Activated T-cell treated with anti-CD3 and anti-CD28 coated beads for 4 hours (primary cell): ENCODE measurements at places on chromosomes 3 and 15.

GRCh38 chr3:6022621-6023020 lies 835.1 kb downstream of the EDEM1 start:
- no peak for DNase-seq

DNA sequence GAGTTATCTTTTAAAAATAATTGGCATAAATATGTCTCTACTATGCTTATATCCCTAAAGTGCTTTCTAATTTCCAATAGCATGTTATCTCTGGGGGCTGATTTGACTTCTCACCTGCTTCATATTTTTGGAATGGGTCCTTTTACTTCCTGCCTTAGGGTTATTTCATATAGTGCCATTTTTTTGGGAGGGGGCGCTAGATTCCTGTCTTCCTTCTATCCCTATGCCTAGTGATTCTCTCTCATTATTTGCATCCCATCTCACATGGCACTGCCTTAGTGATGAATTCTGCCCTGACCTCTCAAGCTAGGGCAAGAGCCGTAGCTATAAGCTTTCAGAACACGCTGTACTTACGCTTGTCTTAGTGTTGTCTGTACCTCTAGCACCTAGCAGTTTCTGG lies 150.3 kb upstream of the SLITRK3 start:
- DNase-seq, result no peak

DNA sequence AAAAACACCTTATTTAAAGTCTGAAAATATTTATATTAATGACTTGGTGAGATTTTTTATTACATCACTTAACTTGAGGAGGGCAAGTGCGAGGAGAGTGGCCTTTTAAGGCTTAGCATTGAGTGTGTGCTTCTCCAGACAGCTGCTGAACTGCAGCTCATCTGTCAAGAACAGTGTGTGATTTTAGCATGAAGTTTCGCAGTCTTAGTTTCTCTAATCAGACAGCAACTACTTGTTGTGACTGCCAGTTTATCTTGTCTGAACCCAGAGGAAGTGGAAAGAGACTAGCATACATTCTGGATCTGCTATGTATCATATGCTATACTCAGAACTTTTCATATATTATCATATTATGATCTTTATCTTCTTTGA lies 291.7 kb upstream of the ROPN1 start:
- no peak for DNase-seq

DNA sequence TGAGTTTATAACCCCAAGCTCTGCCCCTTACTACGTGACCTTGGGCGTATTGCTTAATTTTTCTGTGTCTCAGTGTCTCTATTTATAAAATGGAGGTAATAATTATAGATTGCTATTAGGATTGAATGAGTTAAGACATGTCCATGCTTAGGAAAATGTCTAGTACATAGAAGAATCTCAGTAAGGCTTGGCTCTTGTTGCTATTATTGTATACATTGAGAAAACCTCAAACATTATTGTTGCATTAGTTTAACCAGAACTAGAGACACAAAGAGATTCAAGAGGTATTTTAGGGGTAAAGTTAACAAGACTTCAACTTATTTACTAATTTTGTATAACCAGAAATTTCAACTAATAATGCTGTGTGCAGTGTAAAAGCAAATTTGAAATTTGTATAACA lies 66.7 kb downstream of the MEF2A start:
- no peak for DNase-seq

GRCh38 chr3:28188686-28189085 lies 52.7 kb upstream of the CMC1 start:
- no peak for DNase-seq

DNA sequence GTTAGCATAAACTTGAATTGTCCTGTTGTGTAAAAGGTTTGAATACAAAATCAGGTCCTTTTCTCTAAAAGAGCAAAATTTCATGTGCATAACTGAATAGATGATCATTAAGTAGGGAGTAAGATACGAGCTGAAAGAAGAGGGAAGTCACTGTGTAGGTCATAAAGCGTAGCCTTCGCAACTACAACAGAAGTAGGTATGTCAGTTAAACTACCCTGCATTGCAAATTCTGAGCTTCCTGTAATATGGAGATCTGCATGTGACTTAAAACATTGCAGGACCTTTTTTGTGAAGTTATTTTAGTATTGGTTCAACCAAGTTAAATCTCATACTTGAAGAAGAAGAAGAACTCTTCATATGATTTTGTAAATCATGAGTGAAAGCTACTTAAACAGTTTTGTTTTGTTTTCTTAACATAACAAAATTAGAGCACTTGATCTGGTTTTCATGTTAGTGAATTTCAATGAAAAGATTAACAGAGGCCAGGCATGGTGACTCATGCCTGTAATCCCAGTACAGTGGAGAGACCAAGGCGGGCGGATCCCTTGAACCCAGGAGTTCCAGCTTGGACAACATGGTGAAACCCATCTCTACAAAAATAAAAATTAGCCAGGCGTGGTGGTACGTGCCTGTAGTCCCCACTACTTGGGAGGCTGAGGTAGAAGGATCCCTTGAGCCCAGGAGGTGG lies 26.4 kb downstream of the ARMC8 start:
- no peak for DNase-seq

- DNase-seq, result no peak
Observed at GRCh38 chr3:190166948-190167347, 46.3 kb upstream of the P3H2 start.

DNA sequence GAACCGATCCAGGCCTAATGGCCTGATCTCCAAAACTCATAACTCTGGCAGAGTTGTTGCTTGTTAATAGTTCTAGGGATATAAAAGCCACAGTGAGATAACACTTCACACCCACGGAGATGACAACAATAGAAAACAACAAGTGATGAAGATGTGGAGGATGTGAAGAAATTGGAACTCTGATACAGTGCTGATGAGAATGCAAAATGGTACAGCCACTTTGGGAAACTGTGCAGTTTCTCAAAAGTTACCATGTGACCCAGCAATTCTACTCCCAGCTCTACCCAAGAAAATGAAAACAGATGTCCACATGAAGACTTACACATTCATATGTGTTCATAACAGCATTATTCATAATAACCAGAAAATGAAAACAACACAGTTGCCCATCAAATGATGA lies 3.8 kb downstream of the CMTM7 start:
- no peak for DNase-seq

GRCh38 chr3:156551261-156551660 lies 3.7 kb downstream of the SSR3 start:
- no peak for DNase-seq
